ENCODE measurements at places on chromosomes 2 and 18. TPM values are rescaled to one million over a fixed set of nuclear protein-coding genes. Genes with fewer than 3 reads are reported as not detected.

DNA sequence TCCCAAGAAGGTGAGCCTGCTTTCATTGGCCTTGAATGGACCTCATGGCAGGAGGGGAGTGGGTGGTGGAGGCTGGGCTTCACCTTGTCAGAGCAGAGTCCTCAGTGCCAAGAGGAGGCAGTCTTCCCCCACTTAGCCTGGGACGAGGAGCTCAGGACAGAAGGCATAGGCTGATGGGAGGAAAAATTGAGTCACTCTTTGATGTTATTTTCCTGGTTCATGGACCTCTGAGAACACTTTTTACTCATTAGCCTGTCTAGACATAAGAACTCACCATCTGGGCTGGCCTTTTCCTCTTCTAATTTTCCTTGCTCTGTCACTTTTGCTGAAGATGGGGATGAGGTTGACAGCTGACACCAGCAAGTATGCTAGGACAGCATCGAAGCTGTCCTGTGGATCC, 225.7 kb upstream of the TNP1 start:
- no peak overlapping the region for H3K4me3 ChIP-seq
- DNase-seq, result no peak
- no peak overlapping the region for H3K27ac ChIP-seq
- H3K4me1 ChIP-seq, result no peaks in the 10 kb centered on the region

DNA sequence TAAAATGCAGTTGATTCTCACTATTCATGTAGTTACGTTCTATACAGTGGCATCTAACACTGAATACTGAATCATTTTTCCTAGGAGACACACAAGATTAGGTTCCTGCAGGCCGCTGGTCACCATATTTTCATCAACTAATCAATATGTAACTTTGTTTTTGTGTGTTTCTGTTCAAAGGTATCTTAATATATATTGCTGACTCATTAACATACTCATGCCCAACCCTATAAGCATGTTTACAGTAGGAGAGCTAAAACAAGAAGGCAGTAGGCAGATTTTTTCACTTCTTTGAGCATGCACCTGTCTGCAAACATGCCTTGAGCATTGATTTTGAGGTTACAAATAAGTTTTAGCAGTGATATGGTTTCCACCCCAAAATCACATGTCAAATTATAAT, 30.3 kb upstream of the CNGA3 start:
- no peak overlapping the region for H3K4me3 ChIP-seq
- H3K27me3 ChIP-seq, result peaks cover 11% of the 10 kb centered on the region
- H3K27ac ChIP-seq, result no peak overlapping the region
- no peaks in the 10 kb centered on the region for H3K36me3 ChIP-seq

GRCh38 chr18:45106331-45106774, 425.7 kb downstream of the SETBP1 start:
- H3K4me3 ChIP-seq, result no peak overlapping the region
- H3K27ac ChIP-seq, result no peak overlapping the region
- DNase-seq, result no peak
- H3K27me3 ChIP-seq, result no peaks in the 10 kb centered on the region
- H3K36me3 ChIP-seq, result no peaks in the 10 kb centered on the region

- no peak overlapping the region for H3K4me3 ChIP-seq
- peaks cover 24% of the 10 kb centered on the region for H3K4me1 ChIP-seq
- H3K36me3 ChIP-seq, result no peaks in the 10 kb centered on the region
- DNase-seq, result no peak
- H3K27me3 ChIP-seq, result no peaks in the 10 kb centered on the region
Observed at GRCh38 chr2:157414050-157414449, 29.8 kb downstream of the CYTIP start.

The FIGN gene
- total RNA-seq, result 5.8 TPM

The ATP8B1 gene
- 27.2 TPM for total RNA-seq

Measured in lower lobe of right lung (tissue), 2 donors.